ENCODE measurements at places on chromosomes 1 and 21. TPM values are rescaled to one million over a fixed set of nuclear protein-coding genes. Genes with fewer than 3 reads are reported as not detected.

Gene HSD17B7
- total RNA-seq = 9.8 TPM

Gene EPHB2
- 7.7 TPM for total RNA-seq

Gene CFAP74
- total RNA-seq = 16.4 TPM

Gene HAX1
- 98.9 TPM for total RNA-seq

Gene C1orf116
- 0.31 TPM for total RNA-seq

Gene YBEY
- 55.0 TPM for total RNA-seq

Measured in testis (tissue), 5 donors.